ENCODE measurements at places on chromosomes 1 and 21. TPM values are rescaled to one million over a fixed set of nuclear protein-coding genes. Genes with fewer than 3 reads are reported as not detected.

GRCh38 chr1:1470626-1471388 lies 758 bp upstream of the ATAD3B start:
- DNase-seq = no peak

The TOMM40L gene
- total RNA-seq = 16.7 TPM

The FCRLA gene
- total RNA-seq = not detected

- DNase-seq = no peak
These were observed 37.4 kb downstream of the ZNF496 start for GRCh38 chr1:247294282-247294681.

DNA sequence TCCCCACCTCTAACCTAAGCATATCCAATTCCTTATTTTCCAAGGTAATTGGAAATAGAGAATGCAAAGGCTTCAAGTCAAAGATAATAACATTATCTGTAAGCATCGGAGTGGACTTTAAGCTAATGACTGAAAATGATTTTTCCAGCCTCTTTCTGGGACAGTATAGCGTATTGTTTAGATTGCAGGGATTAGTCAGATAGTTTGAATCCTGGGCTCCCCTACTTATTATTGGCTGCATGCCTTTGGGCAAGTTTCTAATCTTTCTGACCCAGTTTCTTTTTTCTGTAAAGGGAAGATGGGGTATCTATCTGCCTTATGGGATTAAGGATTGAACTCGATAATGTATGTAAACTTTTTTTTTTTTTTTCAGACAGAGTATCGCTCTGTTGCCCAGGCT lies 1.5 kb upstream of the CDC20 start:
- no peak for DNase-seq

The AMY2A gene
- 0.36 TPM for total RNA-seq

DNA sequence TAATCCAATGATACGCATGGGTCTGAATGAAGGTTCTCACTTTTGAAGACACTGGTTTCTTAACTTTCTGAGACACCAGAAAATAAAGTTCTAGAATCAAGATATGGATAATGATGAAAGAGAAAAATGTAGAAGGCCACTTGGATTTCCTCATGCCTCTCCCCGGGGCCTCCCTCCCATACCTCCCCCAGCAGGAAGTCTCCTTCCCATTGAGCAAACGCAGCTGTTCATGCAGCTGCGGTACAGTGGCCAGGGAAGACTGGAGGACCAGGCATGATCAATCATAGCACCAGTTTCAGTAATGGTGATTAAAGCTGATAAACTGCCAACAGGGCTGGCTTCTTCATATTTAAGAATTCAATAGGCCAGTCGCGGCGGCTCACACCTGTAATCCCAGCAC lies 10.9 kb upstream of the UBR4 start:
- DNase-seq = no peak

- no peak for DNase-seq
These were observed 291.8 kb downstream of the DISC1 start for GRCh38 chr1:231918239-231919015.

DNA sequence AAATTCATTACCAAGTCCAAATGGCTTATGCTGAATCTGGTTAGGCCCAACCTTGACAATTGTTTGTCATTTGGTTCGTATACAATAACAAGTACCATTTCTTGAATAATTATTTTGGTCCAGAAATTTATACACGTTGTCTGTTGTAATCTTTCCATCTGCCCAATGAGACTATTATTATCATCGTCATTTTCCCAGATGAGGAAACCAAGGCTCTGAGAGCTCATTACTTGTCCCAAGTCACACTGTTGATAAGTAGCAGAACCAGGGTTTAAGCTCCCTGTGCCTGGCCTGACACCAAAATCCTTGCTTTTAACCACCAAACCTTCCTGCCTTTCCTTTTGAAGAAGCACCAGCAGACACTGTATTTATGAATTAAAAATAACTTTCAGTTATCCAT lies 81.3 kb downstream of the RGS2 start:
- no peak for DNase-seq

DNA sequence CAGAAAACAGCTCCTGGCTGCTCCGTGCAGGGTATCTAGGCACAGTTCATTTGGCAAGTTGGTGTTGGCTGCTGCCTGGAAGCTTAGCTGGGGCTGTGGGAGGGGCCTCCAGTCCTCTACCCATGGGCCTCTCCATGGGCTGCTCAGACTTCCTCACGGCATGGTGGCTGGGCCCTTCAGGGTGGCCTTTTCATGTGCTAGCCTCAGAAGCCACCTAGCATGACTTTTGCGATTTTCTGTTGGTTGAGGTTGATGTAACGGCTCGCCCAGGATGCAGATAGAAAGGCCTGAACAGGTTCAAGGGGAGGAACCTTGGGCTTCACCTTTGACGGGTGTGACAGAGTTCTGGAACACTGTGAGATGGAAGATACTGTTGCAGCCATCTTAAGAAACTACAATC lies 25.8 kb upstream of the LHX4 start:
- DNase-seq = no peak

DNA sequence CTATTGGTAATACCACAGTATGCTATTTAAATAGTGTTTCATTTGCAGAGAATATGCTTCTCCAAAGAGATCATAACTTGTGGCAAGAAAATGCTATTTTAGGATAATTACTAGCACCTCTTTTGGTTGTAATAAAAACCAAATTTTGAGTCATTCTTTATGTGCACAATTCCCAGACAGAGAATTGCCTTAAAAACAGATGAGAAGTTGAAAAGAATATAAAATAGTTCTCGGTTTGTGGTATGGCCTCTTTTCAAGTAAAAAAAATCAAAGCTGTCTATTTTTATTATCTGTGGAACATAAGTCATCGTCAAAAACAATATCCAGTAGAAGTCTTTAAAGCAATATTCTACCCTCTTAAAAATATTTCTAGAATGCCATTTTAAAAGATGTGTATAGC lies 185.9 kb downstream of the GREM2 start:
- no peak for DNase-seq

DNA sequence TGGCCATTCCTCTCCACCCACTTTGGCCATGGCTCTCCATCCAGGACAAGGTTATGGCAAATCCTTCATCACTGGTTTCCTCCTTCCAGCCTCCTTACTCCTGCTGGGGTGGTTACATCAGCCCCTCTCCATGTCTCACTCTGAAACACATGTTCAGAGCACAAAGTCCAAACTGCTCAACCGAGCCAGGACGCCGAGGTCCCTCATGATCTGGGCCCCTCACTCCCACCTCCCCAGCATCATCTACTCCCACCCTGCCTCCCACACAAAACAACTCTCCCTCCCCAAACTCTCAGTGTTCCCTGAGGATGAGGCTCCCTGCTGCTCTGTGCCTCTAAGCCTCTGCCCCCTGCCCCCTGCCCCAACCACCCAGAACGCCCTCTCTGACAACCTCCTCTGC lies 33.3 kb upstream of the ZBTB40 start:
- DNase-seq = no peak

The CDK18 gene
- 1.00 TPM for total RNA-seq

DNA sequence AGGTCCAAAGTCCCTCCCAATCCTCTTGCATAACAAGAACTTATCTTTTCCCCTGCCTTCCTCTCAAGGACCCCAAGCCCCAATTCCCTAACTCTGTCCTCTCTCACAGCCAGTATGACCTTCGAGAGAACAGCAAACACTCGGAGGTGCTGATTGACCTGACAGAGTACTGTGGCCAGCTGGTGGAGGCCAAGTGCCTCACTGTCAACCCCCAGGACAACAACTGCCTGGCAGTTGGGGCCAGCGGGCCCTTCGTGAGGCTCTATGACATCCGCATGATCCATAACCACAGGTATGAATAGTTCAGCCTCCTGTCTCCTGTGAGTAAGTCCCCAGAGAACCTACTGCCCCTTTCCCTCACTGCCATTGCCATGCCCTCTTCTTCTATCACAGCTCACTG lies 29.9 kb upstream of the TMEM222 start:
- no peak for DNase-seq

- DNase-seq = no peak
These were observed 6.0 kb downstream of the GORAB start for GRCh38 chr1:170537798-170538503.

The PLA2G2F gene
- total RNA-seq = not detected

The CYP4A22 gene
- total RNA-seq = 0.27 TPM

The SPRR2F gene
- total RNA-seq = not detected

DNA sequence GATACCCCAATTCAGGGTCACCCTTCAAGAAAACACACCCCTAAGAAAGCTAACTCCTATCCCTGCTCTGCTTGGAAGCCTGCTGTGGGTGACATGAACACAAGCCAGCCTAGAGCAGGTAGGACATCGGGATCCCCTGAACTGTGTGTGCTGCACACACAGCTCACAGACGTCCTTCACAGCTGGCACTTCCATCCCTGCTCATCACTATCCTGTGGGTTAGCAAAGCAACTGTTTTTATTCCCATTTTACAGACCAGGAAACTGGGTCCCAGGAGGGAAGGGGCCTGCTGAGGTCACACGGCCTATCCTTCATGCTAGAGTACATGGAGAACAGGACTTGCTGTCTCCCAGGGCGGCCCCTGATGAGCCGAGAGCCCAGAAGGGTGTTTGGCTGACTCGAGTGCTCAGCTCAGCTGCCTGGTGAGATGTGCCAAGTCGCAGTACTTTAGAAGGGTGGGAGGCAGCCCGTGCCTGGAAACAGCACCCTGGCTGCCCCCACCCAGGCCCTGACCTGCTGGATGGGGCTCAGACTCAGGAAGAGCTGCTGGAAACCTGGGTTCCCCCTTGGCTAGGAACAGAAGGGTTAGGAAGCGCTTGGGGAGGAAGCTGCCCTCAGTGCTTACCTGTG lies 28.3 kb upstream of the BTG2 start:
- DNase-seq = no peak

The GLMP gene
- total RNA-seq = 10.3 TPM

- no peak for DNase-seq
These were observed 30.9 kb upstream of the NTMT2 start for GRCh38 chr1:170114906-170115305.

GRCh38 chr1:21272540-21272939 lies 17.7 kb downstream of the ECE1 start:
- no peak for DNase-seq

DNA sequence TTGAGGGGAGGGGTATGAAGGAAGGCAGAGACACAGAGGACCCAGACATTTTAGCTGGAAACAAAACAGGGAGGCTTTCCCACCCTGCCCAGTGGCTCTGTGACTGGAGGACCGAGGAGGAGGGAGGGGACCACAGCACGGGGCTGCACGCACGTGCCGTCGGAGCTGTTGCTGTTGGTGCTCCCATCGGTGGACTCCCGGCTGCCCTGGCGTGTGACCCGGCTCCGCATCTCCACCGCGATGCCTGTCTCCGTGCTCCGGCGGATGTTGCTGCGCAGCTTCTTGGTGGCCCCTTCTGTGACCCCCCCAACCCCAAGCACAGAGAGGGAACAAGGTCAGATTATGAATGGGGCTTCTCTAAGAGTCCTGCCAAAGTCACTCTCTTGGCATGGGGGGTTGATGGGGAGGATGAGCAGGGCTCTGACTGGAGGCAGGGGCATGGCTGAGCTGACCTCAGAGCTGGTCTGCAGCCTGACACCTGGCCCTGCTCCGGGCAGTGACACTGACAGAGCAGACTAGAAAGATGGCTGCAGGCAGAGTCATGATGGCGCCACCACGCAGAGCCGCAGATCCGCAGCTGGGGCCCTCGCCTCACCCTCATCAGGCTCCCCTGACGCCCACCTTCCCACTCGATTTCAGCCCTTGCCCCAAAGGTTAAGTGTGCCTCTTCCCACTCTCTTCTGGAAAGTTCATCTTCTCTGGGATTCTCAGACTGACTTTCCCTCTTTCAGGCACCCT lies 29.6 kb downstream of the RIMS3 start:
- DNase-seq = no peak

The THRAP3 gene
- 71.7 TPM for total RNA-seq

The CD34 gene
- 2.8 TPM for total RNA-seq

- DNase-seq = no peak
These were observed 21.6 kb upstream of the RCOR3 start for GRCh38 chr1:211237579-211237978.

- DNase-seq = no peak
These were observed 48.1 kb downstream of the TENT5C start for GRCh38 chr1:117653732-117654492.

The SMPDL3B gene
- 0.73 TPM for total RNA-seq

- DNase-seq = no peak
These were observed 29.9 kb downstream of the EPHA8 start for GRCh38 chr1:22592919-22593790.

DNA sequence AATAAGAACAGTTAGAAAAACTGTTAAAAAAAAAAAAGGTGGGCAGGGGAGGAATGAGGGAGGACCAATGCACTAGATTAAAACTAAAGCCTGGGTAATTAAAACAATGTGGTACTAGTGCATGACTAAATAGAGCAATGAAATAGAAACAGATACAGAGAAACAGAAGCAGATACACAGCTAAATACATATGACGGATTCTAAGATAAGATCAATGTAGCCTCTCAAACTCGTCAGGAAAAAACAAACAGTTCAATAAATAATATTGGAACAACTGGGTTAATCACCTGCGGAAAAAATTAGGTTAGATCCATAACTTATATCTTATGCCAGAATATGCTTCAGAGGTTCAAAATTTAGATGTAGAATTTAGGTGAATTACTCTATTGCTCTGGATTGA lies 68.2 kb downstream of the ERO1B start:
- DNase-seq = no peak

The TDRD5 gene
- total RNA-seq = 6.0 TPM

The PLA2G2C gene
- not detected for total RNA-seq

All from cerebellum (tissue), 4 donors.